Stimulated activated CD8-positive, alpha-beta memory T cell treated with anti-CD3 and anti-CD28 coated beads, Interleukin-7, amount 100 ng/mL, for 1 hour (primary cell): ENCODE measurements at places on chromosomes 13 and 19.
A peak's percentile ranks its signal among the peaks of the same experiment; 100 is the strongest.

GRCh38 chr19:50418176-50419021 lies at the start of gene SPIB:
TSS of gene SPIB (plus strand) at chr19:50418938. CDS start at chr19:50418963, 25 bp downstream.
- DNase-seq: no peak

- peak; percentile 71 for DNase-seq
These were observed 9.1 kb downstream of the MAST1 start for GRCh38 chr19:12847159-12848139.

GRCh38 chr19:23832717-23833327 lies 74.1 kb upstream of the ZNF681 start:
- DNase-seq: no peak

GRCh38 chr19:1354970-1355567 lies 28.6 kb upstream of the NDUFS7 start:
- DNase-seq: no peak

GRCh38 chr13:73984201-73984600 lies 150.0 kb downstream of the KLF12 start:
- DNase-seq: no peak

DNA sequence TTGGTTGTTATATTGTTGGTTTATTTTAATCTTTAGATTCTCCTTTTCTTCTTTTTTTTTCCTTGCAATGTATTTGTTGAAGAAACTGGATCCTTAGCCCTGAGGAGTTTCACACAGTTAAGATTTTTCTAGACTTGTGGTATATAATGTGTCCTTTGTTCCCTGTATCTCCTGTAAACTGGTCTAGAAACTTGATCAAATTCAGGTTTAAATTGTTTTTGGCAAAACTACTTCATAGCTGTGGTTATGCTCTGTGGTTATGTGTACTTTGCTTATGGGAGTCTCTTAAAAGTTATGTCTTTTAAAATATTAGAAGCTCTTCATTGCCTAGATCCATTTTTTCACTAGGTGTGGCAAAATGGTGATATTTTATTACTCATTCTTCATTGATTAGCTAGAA lies 3.7 kb upstream of the MTRF1 start:
- DNase-seq: no peak

- DNase-seq: peak; percentile 74
These were observed 504 bp upstream of the TRIM13 start for GRCh38 chr13:49996161-49996915.

GRCh38 chr13:73715114-73715910 lies 418.9 kb downstream of the KLF12 start:
- peak; percentile 31 for DNase-seq

DNA sequence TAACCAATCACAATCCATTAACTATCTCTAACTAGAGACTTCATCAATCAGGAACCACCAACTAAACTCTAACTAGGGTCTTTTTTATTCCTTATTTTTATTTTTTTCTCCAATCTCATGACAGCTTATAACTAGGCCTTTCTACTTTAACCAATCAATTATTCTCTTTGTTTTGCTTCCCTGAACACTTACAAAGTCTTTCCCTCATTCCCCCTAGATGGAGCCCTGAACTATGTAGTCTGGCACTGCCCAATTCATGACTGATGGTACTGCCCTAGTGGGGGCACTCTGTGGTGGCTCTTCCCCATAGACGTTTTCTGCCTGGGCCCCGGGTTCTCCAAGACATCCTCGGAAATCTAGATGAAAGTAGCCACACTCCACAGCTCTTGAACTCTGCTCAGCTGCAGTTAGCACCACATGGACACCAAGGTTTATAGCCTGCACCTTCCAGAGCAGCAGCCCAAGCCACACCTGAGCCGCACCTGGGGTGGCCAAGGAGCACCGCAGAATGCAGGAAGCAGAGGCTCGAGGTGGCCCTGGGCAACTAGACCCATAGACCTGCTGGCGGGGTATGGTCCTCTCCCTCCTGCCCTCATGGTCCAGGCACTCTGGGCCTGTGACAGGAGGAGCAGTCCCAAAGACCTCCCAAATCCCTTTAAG lies 6.6 kb downstream of the ATP7B start:
- DNase-seq: no peak

DNA sequence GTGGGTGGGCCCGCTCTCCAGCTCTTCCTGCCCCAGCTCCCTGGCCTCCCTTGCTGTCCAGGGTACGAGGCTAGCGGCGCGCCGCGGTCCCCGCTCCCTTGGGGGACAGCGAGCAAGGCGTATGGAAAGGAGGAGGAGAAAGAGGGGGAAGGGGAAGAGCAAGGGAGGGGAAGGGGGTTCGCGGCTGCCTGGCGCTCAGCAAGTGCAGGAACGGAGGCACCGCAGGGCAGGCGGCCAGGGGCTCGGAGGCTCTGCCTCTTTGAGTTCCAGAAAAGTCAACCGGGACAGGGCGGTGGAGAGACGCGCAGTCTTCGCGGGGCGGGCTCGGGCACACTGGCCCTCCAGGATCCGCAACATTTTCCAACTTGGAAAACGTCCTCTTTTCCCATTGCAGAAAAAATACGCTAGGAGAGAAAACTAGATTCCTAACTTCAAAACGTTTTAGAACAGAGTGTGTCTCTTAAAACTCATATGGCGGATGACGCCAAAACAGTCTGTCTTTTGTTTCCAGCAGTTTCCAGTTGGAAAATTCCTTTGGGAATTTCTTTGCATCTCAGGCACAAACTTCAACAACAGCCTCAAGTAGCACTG lies 23.1 kb upstream of the TNFRSF19 start:
- DNase-seq: no peak

DNA sequence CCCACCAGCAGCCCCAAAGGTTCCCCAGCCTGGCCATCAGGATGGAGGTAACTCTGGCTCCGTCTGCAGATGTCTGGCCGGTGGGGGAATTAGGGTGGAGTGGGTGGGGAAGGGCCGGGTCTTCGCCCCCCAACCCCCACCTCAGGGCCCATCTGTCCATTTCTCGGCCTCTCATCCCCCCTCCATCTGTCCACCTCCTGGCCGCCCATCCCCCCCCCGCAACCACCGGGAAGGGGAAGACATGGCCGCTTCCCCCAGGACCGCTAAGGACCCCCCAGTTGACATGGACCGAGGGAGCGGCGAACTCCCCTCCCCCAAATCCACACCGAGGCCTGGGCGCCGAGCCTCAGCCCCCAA lies 793 bp downstream of the LRFN1 start:
- no peak for DNase-seq

- DNase-seq: no peak
These were observed 93.2 kb downstream of the TSHZ3 start for GRCh38 chr19:31255831-31256592.

GRCh38 chr13:45492538-45492937 lies 27.8 kb downstream of the COG3 start:
- no peak for DNase-seq

DNA sequence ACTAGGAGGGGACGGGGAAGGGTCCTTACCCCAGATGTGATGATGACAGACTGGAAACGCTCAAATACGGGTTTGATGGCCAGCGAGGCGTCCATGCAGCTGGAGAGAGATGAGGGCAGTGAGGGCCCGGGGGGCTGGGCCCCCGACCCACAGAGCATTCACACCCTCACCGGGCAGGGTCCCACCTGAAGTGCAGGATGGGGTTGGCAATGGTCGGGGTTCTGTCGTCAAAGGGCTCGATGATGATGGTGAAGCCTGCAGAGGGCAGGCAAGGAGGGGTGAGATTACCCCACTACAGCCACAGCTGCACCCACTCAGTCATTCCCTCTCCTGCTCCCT lies 13.0 kb downstream of the ERCC2 start:
- no peak for DNase-seq

DNA sequence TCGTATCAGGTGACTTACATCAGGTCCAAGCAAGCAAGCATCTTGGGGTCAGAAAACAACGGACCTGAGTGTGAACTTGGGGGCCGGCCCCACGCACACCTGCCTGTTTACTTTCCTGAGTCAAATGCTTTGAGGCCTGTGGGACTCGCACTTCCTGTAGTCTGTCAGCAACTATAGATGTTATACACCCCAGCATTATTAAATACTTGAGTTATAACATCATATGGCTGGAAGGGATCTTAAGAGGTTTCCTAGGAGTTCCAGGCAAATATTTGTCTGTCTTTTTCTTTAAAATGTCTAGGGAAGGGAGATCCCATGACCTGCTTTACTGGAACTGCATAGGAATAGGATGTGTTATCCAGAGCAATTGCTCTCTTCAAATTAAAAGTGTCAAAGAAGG lies 280.6 kb downstream of the SHISA2 start:
- no peak for DNase-seq

DNA sequence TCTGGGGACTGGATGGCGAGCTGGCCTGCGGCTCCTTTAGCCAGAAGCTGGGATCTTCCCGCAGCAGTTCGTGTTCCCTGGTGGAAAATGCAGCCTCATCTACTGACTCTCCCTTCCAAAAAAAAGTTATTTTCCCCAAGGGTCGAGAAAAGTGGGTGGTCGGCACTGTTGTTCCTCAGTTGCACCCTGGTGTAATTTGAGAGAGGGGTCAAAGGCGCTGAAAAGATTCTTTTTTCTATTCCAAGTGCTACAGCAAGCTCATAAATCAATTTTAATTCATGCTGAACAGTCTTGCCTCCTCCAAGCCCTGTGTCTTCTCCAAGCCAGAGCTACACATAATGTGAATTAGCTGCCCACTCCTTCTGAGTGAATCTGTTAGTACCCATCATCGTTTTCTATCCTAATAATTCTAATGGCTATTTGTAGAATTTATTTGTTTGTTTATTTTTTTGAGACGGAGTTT lies 774 bp downstream of the SLC25A15 start:
- DNase-seq: no peak

- DNase-seq: no peak
These were observed 106.3 kb downstream of the KCTD15 start for GRCh38 chr19:33902802-33903488.
